ENCODE measurements at places on chromosomes 7 and 10.
A peak's percentile ranks its signal among the peaks of the same experiment; 100 is the strongest.

- no peak for DNase-seq
Observed at GRCh38 chr7:129530795-129531391, 28.6 kb downstream of the SMKR1 start.

DNA sequence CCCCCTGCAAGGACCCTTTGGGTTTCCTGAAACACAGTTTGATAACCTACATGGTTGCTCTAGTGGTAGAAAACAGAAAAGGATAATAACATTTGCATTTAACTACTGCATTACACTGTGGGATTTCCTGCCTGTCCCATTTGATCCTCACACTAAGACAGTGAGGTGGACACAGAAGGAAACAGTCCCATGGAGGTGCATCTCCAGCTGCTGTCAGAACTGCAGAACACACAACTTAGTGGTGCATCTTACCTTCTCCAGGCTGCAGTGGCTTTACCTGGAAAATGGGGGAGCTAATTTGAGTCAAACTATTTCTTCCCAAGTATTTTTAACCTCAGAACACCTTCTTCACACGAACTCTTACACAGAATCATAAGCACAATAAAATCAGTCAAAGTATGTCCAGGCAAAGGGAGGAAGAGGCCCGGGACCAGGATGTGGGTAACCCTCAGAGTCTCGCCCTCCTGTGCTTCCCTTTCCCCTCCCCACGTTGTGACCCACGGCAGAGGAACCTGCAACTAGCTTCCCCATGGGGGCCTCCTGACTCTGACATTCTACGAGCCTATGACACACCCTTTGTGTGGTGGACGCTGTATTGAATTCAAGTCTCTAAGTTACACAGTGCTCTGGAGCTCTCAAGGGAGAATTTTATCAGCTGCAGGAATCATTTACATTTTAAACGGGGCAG, 33.7 kb downstream of the SCRN1 start:
- DNase-seq, result no peak

- DNase-seq, result no peak
Observed at GRCh38 chr7:151139071-151139790, 28.3 kb downstream of the GBX1 start.

DNA sequence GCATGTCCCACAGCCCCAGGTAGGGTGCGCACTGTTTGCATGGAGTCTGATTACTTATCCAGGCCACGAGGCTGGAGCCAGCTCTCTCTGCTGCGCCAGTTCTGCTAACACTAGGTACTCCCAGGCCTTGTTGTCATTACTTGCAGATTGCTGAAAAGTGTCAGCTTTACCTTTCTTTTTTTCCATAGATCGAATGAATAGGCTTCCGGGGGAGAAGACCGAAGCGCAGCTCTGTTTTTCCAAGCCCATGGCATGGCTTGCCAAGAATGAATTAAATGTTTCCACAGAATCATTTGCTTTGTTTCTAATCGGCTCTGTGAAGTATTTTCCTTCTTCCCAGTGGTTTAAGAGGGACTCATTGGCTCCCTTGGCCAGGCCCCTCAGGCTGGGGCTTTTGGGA, 285.8 kb downstream of the BMPER start:
- no peak for DNase-seq

- no peak for DNase-seq
Observed at GRCh38 chr10:69473304-69473990, 22.2 kb downstream of the TSPAN15 start.

DNA sequence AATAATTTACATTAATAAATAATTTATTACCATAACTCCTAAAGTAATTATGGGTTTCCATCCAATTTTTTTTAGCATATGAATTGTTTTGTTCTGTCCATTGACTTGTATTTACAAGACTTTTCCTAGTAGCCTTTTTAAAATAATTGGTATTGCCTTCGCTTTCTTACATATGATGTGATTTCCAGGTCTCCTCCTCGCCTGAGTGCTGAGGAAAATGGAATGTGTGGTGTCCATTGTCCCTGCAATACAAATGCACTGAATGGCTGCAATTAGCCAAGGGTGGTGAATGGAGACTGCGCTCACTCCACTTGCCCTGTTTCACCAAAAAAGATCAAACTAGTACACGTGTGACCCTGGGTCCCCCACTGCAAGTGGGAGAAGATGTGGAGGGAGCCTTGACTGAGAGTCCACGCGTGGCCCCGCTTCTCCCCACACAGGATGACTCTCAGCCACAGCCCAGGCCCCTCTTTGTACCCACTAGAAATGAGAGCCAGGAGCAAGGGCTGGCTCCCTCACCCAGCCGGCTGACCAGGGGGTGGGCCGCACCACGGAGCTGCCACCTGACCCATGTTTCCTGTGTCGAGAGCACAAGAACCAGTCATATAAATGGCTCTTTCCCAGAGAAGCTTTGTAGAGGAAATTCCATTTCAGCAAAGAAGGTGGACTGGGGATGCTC, 52.6 kb downstream of the FAM53B start:
- no peak for DNase-seq

GRCh38 chr7:2120251-2120660, 112.5 kb downstream of the MAD1L1 start:
- DNase-seq, result peak; percentile 24
